Fibroblast of upper back skin (primary cell): ENCODE measurements at places on chromosomes 6 and 20.
A peak's percentile ranks its signal among the peaks of the same experiment; 100 is the strongest.

DNA sequence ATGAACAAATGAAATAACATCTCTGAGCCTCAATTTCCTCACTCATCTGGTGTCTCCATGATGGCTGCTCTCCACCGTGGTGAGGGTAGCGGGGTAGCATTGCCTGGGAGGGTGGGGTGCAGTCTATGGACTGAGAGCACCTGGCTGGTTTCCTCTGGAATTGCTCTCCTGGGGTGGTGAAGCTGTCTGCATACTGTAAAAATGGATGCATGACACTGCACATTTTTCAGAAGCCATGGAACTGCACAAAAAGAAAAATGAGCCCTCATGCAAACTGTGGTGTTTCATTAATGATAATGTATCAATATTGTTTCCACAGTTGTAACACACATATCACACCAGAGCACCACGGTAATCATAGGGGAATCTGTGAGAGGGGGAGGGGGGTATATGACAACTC, 12.1 kb upstream of the ITPR3 start:
- DNase-seq = no peak

- DNase-seq = peak; percentile 71
Measured at GRCh38 chr6:142459271-142459670, 157.5 kb downstream of the ADGRG6 start.

- no peak for DNase-seq
Measured at GRCh38 chr6:5199702-5200101, 61.0 kb downstream of the LYRM4 start.

DNA sequence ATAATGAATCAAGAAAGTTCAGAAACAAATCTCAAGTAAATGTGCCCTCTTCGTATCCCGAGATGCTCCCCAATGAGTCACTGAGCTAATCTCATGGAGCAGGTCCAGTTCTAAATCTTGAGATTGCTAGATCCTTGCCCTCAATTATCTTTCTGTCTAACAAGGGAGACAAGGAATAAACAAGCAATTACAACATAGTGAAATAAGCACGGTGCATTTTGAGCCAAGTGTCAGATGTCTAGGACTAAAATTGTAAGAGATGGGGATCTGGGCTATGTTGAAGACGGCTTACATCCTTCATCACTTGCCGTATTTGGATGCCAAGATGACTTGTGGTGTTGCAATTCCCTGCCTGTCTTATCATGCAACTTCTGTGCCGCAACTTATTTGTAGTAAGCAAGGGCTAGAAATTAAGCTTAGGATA, 56.5 kb upstream of the ADGRF1 start:
- no peak for DNase-seq

DNA sequence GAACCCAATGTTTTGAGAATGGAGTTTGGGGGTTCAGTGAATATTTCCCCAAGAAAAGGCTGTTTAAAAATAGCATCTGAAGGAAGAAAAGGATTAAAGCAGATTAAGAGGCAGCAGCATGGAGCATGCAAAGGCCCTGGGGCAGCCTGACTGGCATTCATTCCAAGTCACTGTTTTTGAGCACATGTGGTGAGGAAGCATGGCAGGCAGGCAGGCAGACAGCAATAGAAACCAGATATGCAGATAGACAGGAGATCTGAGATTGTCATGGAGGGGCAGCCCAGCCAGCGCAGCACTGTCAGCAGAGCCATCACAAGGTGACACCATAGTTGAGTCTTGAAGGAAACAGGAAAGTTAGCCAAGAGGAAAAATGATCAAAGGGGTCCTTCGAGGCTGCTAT, 37.8 kb downstream of the SIRPA start:
- no peak for DNase-seq

GRCh38 chr6:132499757-132500156, 13.2 kb downstream of the STX7 start:
- no peak for DNase-seq

GRCh38 chr20:51462566-51463276, 79.8 kb downstream of the NFATC2 start:
- DNase-seq = peak; percentile 71

- no peak for DNase-seq
Measured at GRCh38 chr6:151610326-151610725, 116.5 kb downstream of the CCDC170 start.

- DNase-seq = peak; percentile 62
Measured at GRCh38 chr6:15662326-15663129, at the start of gene DTNBP1. TSS of gene DTNBP1 (minus strand) at chr6:15663028. CDS start at chr6:15662869, 159 bp downstream.

DNA sequence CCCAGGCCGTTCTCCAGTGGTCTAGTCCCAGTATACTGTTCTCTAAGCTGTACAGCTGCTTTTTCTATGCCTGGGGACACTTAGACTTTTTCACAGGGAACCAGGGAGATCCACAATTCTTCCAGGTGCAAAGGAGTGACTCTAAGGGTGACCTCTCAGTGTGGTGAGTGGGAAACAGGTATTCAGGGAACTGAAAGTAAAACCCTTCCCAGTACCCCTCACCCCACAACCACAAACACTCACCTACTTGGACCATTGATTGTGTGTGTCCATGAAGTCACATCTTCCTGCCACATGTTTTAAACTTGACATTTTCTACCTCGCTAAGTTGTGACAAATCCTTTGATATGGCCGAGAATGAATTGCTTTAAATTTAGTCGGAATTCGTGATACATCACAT, 183.6 kb downstream of the CLIC5 start:
- DNase-seq = no peak

DNA sequence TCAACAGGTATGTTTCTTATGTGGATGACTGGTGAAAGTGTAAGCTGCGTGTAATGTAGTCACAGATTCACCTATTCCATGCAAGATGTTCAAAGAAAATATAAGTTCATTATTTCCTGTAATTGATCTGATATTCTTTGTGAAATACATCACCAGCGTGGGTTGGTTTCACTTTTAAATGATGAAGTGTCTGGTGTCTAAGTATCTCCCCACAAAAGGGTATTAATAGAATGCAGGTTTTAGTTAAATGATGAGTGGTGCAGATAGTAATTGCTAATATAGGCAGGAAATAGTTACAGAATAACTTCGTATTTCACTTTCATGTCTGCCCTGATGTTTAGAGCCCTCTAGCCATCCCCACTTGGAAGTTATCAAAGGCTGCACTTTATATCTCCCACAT, 22.2 kb downstream of the PGBD1 start:
- DNase-seq = no peak

- DNase-seq = no peak
Measured at GRCh38 chr6:36599791-36600209, 5.6 kb downstream of the SRSF3 start.

GRCh38 chr6:158556113-158556512, 3.8 kb upstream of the TMEM181 start:
- DNase-seq = no peak

DNA sequence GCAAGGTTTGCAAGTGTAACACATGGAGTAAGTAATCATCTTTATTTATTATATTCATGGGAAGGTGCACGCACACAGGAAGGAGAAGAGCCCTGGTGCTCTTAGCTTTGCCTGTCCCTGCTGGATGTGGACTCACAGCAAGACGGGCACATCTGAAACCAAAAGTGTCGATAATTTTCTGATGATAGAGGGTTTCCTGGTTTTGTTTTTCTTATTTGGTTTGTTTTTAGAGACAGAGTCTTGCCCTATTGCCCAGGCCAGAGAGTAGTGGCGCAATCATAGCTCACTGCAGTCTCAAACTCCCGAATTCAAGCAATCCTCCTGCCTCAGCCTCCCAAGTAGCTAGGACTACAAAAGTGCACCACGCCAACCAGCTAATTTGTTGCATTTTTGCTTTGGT, 7.8 kb upstream of the KHDC1L start:
- no peak for DNase-seq

DNA sequence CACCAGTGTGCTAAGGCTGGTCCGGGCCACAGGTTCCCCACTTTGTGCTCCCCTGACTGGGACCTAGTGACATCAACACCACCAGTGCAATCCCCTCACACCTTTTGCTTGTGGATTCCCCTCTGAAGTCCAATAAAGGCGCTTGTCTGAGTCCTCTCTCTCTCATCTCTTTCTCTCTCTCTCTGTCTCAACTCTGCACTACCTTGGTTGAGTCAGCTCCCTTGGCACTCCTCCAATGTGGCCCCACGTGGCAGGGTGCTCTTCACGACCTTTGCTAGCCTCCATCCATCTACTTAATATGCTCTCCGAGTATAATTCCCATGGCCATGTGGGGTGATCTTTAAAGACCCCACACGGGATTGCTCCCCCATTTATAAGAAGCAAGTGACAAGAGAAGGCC, 385.0 kb downstream of the CD83 start:
- DNase-seq = no peak

DNA sequence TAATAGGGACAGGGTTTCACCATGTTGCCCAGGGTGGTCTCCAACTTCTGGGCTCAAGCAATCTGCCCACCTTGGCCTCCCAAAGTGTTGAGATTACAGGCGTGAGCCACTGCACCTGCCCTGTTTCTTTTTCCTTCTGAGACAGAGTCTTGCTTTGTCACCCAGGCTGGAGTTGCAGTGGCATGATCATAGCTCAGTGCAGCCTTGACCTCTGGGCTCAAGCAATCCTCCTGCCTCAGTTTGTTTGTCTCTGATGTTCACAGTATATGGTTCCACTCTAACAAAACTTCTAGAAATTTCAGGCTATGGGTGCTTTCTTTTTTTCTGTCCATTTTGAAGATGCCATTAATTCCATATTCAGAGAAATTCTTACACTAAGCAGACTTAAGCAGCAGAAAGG, 33.1 kb downstream of the NDRG3 start:
- no peak for DNase-seq

- DNase-seq = no peak
Measured at GRCh38 chr6:25434921-25435320, 155.7 kb downstream of the CARMIL1 start.
